ENCODE measurements at places on chromosomes 16 and 17. TPM values are rescaled to one million over a fixed set of nuclear protein-coding genes. Genes with fewer than 3 reads are reported as not detected.

DNA sequence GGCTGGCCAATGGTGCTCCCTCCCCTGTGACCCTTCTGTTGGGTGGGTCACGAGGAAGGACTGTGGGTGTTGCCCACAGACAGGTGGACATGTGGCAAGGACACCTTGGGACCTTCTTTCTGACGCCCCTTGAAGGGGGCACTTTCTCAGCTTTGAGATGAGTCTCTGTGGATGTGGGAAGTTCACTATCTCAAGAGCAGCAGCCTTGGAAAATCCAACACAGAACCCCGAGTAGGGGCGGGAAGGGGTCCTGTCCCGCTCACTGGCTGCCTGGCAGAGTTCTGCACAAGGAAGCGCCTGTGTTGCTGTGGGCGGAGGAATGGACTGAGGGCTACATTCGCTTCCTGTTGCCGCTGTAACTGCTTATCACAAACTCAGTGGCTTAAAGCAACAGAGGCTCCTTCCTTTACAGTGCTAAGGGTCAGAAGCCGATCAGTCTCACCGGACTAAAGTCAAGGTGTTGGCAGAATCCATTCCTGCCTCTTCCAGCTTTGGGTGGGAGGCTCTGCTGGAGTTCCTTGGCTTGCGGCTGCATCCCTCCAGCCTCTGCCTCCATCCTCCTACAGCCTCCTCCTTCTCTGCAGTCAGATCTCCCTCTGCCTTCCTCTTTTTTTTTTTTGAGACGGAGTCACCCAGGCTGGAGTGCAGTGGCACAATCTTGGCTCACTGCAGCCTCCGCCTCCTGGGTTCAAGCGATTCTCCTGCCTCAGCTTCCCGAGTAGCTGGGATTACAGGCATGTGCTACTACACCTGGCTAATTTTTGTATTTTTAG, 305.2 kb downstream of the SEC14L1 start:
- DNase-seq = no peak

DNA sequence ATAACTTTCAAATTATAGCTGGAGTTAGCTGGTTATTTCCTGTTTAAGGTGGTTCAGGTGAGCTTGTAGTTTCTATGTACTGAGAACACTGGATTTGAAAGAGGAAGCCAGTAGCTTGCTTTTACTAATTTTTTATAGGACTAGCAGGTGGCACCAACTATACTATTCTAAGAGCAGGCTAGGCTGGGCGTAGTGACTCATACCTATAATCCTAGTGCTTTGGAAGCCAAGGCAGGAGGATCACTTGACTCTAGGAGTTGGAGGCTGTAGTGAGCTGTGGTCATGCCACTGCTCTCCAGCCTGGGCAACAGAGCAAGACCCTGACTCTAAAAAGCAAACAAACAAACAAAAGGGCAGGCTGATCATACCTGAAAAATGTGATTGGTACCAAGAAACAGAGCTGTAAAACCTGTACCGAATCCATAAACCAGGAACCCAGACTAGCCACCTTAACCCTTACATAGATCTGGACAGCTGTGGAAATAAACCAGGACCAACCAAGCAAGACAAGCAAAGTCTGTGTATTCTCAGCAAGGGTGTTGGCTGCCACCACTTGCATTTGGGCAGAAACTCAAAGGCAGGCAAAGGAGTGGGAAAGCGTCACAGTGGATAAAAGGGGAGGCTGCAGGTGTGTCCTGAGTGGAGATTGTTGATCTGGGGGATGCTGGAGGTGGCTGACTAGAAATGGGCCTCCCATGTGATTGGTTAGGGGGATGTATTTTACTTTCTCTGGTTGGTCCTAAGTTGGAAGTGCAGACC, 36.3 kb downstream of the SLC47A1 start:
- no peak for DNase-seq

DNA sequence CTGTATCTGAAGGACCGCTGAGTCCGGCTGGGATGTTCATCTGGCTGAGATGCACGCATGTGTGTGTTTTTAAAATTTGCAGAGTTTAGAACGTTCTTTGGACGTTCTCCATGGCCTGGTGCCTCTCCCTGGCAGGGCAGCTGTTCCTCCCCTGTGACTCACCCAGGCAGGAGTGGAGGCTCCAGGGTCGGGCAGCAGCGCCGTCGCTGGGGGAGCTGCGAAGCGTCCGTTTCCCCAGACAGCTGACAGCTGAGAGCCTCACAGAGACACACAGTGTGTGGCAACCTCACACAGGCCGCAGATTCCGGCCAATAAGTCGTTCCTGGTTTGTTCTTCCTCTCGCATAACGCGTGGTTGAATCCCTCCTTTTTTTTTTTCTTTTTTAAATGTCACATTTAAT, 80.6 kb downstream of the OR1D5 start:
- peak; percentile 80 for DNase-seq

Gene PCGF2
- 23.8 TPM for polyA plus RNA-seq

Gene CCL4
- polyA plus RNA-seq = 0.80 TPM

DNA sequence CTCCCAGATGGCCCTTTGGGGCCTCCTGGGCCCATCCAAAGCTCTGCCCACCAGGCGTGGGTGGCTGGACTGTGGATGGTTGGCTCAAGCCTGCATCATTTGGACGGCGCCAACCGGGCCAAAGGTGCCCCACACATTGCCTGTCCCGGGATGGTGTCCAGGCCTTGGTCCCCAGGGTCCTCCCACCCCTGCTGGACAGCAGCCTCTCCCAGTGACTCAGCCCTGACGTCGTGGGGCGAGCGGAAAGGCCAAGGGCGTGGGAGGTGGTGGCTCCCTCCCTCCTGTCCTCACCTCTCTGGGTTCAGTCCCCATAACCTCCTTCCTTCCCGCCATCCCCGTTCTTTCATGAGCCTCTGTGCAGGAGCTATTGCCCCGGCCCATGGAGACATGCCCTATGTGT, 42.1 kb upstream of the DLX4 start:
- peak; percentile 75 for DNase-seq

DNA sequence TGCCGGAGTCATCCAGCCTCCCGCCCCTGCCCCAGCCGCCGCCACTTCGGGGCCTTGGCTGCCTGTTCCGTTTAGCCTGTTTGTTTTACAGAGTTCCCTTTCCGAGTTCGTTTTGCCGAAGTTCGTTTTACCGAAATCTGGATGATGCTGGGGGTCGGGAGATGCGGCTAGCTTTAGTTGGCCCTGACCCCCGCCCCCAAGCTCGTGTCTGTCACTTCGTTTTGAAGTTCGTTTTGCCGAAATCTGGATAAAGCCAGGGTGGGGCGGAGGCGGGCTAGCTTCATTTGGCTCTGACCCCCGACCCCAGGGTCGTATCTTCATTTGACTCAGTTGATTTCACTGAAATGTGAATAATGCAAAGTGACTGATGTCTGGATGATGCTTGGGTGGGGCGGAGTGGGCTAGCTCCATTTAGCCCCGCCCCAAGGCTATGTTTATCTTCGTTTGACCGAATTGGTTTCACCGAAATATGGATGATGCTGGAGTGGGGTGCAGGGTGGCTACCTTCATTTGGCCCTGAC, 591 bp downstream of the PSMD7 start:
- DNase-seq = no peak

Gene KRT16
- 0.12 TPM for polyA plus RNA-seq

DNA sequence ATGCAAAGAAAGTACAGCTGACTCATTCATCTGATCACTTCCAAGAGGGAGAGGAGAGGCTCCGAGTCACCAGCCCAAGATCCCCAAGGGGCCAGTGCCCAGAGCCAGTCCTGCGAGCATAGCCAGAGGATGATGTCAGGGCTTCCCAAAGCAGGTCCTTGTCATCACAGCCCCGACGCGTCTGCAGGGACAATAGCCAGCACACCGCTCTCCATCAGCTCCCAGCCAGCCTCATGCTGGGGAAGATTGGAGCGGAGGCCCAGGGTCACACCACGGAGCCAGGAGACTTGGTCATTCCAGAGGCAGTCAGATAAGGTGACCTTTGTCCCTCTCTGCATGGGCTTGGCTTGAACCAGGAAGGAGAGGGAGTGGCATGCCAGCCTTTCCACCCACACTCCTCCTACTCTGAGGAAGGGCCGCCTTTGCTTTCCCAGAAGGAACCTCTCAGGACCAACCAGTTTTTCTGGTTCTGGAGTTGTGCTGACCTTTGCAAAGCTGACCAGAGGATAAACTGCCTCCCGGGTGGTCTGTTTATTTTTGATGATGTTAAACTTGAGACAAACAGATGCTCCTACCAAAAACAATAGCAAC, 58.3 kb upstream of the ARHGAP44 start:
- DNase-seq = peak; percentile 87

- DNase-seq = no peak
These were observed 815 bp downstream of the KRT35 start for GRCh38 chr17:41480136-41480535.

- no peak for DNase-seq
These were observed 756.4 kb downstream of the CDH11 start for GRCh38 chr16:64365448-64365931.

Gene C17orf67
- polyA plus RNA-seq = 2.2 TPM

DNA sequence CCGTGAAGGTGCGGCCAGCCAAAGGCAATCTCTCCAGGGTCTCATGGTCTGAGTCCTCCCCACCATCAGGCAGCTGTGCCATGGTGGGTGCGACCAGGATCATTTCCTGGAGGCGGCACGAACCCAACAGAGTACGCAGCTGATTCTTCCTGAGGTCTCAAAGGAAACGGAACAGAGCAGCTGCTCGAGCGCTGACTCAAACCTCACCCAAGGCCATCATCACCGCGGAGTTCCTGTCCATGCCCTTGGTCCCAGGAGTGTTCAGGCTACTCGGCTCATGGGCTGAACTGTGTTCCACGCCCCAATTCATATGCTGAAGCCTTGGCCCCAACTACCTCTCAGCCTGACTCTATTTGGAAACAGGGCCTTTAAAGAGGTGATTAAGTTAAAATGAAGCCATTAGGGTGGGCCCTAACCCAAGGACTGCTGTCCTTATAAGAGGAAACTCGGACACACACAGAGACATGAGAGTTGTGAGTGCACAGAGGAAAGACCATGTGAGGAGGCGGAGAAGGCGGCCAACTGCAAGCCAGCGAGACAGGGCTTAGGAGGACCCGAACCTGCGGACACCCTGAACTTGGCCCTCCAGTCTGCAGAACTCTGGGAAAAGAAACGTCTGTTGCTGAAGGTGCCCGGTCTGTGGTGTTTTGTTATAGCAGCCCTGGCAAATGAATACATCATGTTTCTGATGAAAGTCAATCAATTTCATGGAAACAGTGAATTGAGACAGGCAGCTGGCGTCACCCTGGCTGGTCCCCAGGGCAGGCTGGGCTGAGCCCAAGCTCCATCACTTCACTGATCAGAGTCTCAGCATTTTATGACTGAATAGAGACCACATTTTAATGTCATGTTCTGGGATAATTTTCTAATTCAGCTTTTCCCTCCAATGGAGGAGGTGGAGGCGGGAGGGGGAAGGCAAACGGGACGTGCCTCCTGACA, 13.7 kb downstream of the MXRA7 start:
- DNase-seq = peak; percentile 73

Gene SNX20
- 0.32 TPM for polyA plus RNA-seq

GRCh38 chr16:56288019-56288418, 96.7 kb downstream of the GNAO1 start:
- no peak for DNase-seq

GRCh38 chr17:17713839-17714238, 32.6 kb downstream of the RAI1 start:
- DNase-seq = no peak

DNA sequence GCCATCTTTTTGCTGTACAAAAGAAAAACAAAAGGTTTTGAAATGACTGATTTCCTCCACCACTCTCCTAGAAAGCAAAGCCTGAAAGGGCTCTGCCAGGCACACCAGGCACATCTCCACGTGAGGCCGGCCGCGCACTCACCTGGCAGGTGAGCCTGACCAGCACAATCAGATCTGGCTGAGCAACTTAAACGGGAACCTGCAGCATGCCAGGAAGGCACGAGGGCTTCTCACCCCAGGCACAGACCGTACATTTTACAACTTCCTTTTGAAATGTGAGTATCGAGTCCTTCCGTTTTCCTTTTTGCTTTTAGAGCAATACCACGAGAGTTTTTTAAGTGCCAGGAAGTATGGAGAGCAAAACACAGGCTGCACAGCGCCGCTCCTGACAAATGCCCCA, 22.5 kb downstream of the SLC38A10 start:
- DNase-seq = no peak

GRCh38 chr16:4314532-4315185, 1.2 kb upstream of the GLIS2 start:
- DNase-seq = no peak

Gene KRTAP2-2
- polyA plus RNA-seq = not detected

GRCh38 chr17:3955673-3955988, 8.6 kb downstream of the ATP2A3 start:
- DNase-seq = no peak

GRCh38 chr16:89707695-89708094, 6.2 kb upstream of the SPATA2L start:
- DNase-seq = no peak

Gene KCNJ2
- 31.7 TPM for polyA plus RNA-seq

DNA sequence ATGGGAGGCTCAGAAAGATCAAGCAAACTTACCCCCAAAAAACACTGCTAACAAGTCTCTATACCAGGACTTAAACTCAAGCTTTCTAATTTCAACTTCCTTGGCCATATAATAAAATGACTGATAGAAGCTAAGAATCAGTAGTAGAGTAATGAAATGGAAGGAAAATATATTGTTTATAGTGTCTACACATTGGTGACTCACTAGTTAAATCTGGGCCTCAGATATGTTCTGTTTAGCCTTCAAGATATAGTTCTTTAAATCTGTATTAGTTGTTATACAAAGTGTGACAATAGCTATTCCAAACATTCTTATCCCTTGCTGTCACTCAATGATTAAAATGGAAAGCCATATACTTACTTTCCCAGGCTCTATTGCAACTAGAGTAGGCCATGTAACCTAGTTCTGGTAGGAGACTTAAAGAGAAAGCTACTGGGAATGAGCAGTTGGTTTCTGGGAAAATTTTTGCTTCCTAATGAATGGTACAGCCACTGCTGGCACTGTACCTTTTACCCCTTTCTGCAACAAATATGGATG, 18.3 kb downstream of the SSH2 start:
- no peak for DNase-seq
